HuH-7.5 (cell line): ENCODE measurements at places on chromosomes 7 and 10.

DNA sequence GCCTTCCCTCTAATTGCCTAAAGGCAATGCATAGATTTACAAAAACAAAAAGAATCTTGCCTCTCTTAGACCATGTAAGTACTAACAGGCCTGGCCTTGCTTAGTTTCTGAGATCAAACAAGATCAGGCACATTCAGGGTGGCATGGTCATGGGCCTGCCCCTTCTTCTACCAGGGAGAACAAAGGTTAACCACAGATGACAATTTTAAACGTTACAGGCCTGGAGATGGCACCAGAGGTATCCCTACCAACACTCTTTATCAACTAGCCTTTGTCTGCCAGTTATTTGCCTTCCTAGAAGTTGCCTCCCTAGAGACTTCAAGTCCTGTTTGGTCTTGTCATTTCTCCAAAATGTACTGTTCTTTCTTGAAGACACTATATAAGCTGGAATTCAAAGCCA, 252.6 kb downstream of the DOCK4 start:
- DNase-seq: peak; percentile 9

- no peak for DNase-seq
Measured at GRCh38 chr10:30559180-30559579, 70.4 kb downstream of the LYZL2 start.

DNA sequence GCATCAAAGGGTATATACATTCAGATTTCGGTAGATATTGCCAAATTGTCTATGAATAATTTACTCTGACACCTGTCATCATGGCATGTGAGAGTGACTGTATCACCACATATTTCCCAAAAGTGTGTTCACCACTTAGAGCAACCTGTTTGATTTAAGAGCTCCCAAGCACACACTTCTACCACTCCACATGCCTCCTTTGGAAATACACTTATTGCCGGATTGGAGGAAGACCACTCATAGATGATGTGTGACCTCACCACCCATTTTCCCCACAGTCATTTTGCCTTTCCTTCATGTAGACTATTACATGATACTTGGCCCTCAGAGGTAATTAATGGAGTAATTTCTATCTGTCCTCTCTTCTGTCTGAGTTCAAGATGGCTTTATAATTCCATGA, 75.5 kb downstream of the SLC16A9 start:
- no peak for DNase-seq

- DNase-seq: no peak
Measured at GRCh38 chr7:137166363-137166762, 177.2 kb downstream of the PTN start.

DNA sequence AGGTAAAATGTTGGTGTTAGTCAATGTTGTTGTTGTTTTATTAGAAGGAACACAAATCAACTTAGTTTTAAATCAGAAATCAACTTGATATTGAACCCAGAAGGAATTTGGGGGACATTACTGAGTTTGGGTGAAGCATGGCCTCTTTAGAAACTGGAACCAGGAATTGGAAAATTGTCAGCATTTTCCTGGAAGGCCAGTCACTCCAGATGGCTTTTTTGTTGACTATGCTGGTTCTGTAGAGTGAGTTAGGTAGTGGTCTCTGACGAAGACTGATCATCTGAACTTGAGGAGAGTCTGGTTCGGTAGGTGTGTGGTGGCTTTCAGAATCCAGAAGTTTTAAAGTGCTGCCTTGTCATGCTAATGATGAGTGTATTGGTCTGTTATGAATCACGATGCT, 111.5 kb downstream of the BMPER start:
- DNase-seq: no peak

- DNase-seq: no peak
Measured at GRCh38 chr7:1586827-1587705, 17.2 kb upstream of the PSMG3 start.

DNA sequence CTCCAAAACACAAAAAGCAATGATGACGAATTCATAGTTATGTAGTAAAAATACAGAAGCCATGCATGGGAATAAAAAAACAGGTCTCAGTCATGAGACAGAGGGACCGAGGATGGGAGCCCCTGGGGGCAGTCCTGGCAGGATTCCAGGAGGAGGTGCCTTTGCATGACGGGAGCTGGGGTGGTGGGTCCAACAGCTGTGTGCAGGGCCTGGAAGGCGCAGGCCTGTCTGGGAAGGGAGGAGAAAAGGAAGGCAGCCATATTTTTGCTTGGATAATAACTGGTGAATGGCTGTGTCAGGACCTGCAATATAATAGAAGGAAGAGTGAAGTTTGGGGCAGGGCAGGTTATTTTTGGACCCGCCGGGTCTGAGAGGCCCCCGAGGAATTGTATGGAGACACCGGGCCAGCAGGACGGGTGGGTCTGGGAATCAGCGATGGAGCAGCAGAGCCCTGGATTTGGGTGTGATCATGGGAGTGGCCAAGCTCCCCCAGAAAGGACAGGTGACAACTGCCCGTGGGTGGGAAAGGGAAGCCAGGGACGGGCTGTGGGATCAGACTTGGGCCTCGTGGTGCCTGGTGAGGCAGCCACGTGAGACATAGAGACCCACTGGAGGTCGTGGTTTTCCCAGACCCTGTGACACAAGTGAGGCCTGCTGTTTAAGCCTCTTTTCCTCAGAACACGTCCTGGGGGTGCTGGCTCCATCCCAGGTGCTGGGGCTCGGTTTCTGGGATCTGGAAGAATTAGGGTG, 2.9 kb upstream of the JAKMIP3 start:
- no peak for DNase-seq

GRCh38 chr10:103111031-103111917, 81.8 kb downstream of the NT5C2 start:
- no peak for DNase-seq

DNA sequence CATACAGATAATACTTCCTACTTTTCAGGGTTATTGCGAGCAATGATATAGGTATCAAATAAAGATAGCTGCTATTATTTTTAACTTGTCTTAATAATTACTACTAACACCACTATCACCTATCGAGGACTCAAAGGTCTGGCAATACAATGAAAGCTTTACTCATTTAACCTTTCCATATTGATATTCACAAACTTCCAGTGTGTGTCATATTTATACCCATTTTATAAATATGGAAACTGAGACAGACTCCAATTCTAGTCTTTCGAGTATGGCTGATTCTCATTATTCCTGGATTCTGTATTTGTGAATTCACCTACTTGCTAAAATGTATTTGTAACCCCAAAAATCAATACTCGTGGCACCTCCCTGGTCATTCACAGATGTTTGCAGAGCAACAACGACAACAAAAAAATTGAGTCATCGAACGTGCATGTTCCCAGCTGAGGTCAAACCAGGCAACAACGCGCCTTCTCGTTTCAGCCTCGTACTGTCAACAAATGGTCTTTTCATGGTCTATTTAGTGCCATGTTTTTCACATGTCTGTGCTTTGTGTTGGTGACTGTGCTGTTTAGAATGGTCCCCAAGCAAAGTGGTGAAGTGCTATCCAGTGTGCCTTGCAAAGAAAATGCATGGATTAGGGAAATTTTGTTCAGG, 51.7 kb downstream of the SMURF1 start:
- peak; percentile 45 for DNase-seq

- DNase-seq: no peak
Measured at GRCh38 chr7:12436896-12437535, 33.4 kb upstream of the VWDE start.

GRCh38 chr10:68222391-68222790, 9.5 kb downstream of the ATOH7 start:
- DNase-seq: no peak

- DNase-seq: no peak
Measured at GRCh38 chr7:139304517-139304916, 36.6 kb upstream of the FMC1 start.

- no peak for DNase-seq
Measured at GRCh38 chr10:59706851-59707797, 2.5 kb downstream of the SLC16A9 start.

DNA sequence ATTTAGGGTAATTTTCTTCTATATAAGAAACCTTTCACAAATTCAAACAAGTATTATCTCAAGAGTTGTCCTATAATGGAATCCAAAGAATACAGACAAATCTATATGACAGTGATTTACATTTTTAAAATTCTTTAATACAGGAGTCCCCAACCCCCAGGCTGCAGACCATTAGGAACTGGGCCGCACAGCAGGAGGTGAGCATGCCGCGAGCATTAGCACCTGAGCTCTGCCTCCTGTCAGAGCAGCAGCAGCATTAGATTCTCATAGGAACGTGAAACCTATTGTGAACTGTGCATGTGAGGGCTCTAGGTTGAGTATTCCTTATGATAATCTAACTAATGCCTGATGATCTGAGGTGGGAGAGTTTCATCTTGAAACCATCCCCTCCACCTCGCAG, 37.7 kb downstream of the SNX13 start:
- DNase-seq: no peak

DNA sequence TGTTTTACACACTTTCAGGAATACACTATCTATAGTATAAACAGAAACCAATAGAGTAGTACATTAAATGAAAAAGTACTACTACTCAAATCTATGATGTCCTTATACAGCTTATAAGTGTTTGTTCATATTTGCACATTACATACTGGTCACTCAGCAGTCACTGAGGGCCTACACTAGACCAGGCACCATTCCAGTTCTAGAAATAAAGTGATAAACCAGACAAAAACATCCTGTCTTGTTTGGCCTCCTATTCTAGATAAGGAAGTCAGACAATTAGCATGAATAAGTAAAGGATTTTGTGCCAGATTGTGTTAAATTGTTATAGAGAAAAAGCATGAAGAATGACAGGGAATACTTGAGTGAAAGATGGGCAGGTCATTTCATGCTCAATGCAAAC, 219.0 kb downstream of the CRPPA start:
- no peak for DNase-seq

GRCh38 chr7:55436457-55436856, 71.3 kb downstream of the LANCL2 start:
- no peak for DNase-seq

DNA sequence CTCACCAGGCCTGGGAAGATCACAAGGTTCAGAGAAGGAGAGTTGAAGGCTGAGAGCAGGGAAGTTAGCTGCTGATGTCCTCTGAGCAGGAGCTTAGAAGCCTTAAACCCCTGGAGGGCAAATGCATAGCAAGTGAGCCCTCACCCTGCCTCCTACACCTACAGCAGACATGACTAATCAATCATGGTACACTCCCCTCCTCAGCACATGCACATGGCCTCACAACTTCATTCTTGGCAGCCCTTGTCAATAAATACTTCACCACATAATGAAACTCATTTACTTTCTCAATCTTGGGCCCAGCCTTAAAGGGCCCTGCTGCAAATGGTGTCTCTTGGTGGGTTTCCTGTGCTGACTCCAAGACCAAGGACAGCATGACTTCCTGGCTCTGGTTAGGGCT, 12.9 kb downstream of the MMRN2 start:
- DNase-seq: no peak

DNA sequence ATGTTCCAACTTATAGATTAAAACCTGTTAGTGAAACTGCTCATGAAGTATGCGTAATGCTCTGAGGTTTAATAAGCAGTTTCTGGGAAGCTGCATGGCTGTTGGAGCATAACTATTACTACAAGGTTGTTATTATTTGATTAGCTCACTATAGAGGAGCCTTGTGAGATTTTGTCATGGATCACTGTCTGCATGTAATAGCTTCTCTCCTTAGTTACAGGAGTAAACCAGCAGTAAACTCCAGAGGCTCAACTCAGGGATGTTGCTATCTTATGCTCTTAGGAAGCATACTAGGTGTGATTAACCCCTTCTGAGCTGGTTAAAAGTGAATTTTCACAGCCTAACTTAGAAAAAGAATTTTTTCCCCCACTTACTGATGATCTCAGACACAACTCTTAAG, 63.6 kb upstream of the IFRD1 start:
- no peak for DNase-seq

- no peak for DNase-seq
Measured at GRCh38 chr7:4731803-4732202, 43.6 kb upstream of the AP5Z1 start.

GRCh38 chr7:16484453-16485158, 19.1 kb upstream of the SOSTDC1 start:
- DNase-seq: no peak

DNA sequence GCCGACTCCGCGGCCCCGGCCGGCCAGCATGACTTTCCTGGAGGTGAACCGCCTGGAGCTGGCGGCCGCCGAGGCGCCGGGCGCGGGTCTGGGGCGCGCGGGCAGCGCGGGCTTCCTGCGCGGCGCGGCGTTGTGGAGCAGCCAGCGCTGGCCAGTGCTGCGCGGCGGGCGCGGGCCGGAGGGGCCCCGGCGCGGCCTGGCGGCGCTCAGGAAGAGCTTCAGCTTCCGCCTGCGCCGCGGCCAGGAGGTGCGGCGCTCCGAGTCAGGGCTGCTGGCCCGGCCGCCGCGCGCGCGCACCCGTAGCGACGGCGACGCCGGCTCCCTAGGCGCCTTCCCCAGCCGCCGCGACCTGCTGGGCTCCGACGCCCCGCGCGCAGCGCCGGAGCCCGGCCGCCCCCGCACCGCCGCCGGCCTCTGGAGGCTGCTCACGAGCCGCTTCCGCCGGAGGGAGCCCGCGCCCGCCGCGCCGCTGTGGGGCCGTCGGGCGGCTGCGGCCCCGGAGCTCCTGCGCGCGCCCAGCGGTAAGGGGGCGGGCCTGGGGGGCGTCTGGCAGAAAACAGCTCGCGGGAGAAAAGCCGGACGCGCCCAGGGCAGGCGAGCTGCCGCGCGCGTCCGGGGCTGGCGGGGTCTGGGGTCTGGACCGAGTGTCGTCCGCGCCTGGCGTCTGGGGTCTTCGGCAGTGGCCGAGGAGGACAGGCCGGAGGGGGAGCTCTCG, 29.0 kb downstream of the AGAP3 start:
- DNase-seq: no peak

- no peak for DNase-seq
Measured at GRCh38 chr10:92695679-92696605, 6.2 kb downstream of the HHEX start.

DNA sequence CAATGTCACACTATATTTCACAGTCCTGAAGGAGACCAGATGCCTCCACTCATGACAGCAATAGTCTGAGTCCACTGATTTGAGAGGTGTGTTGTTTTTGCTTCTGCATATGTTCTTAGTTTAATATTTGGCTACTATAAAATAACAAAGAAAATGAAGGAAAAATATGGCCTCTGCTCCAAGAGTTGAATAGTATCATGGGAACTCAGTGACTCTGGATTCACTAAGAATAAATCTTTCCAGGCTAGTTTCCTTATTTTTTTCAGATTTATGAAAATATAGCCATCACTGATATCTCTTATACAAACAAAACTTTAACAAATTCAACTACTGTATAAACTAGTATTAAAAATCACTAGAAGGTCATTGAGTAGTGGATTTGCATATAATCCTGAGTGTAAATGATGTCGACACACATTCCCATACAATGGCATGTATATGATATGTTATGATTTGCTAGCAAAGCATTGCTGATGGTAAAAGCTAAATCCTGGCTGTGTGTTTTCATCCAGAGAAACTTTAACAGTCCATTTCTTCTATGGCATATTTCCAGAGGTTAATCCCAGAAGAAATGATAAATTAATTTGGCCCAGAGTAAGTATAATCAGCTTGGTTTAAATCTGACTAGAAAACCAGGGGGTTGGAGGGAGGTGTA, 66.0 kb upstream of the VIPR2 start:
- no peak for DNase-seq
